ENCODE measurements at places on chromosomes 1 and 21.

DNA sequence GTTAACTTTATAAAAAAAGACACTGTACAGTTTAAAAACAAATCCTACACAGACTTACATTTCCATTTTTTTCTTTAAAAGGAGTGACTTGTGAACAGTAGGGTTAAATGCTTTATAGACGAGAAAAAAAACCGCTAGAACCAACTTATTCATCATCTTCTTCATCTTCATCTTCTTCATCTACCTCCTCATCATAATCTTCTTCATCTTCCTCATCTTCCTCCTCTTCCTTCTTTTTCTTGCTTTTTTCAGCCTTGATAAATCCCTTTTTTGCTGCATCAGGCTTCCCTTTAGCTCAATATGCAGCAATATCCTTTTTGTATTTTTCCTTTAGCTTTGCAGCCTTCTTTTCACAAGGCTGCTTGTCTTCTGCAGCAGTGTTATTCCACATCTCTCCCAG, 22.5 kb downstream of the FMO1 start:
- no peak for DNase-seq

- DNase-seq, result peak; percentile 45
These were observed 45.4 kb downstream of the PLEKHA6 start for GRCh38 chr1:204314171-204314892.

DNA sequence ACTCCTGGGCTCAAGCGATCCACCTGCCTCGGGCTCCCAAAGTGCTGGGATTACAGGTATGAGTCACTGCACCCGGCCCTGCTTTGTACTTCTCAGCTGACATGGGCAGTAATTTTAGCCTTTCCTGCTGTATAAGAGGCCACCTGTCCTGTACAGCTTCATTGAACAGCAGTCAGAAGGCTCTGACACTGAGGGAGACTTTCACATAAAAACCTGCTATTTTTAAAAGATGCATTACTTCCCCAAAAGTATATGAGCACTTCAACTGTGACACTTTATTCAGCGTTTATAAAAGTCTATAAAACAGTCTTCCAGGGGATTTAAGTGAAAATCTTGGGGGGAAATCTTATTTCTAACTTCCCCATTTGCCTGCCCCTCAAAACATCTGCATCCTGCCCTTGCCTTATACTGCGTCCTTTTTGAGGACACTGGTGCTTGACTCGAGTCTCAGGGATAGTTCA, 17.6 kb downstream of the RNU5D-1 start:
- peak; percentile 85 for DNase-seq

GRCh38 chr1:220219136-220219442, 53.2 kb downstream of the RAB3GAP2 start:
- no peak for DNase-seq

GRCh38 chr1:55935236-55935635, 644.1 kb downstream of the PLPP3 start:
- no peak for DNase-seq

- DNase-seq, result no peak
These were observed 104.7 kb downstream of the SNX7 start for GRCh38 chr1:98766255-98766654.

DNA sequence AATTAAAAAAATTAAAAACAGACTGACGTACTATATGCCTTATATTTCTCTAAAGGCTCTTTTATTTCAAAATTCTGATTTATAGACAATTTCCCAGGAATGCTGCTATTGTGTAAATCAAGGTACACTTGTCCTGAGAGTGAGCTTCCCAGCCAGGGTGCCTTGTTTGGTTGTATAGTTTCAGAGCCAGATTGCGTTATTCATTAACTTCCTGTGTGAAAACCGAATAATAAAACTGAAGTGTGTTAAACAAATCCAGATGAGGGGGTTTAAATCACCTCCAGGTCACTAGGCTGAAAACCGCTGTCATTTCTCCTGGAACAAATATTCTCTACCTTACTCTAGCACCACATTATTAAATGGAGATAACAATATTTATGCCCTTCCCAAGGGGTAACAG, 68.7 kb downstream of the LMX1A start:
- DNase-seq, result no peak

Data from SW480 (cell line).